ENCODE measurements at places on chromosomes 6 and 20. TPM values are rescaled to one million over a fixed set of nuclear protein-coding genes. Genes with fewer than 3 reads are reported as not detected.

The ACTL10 gene
- not detected for total RNA-seq

The HUS1B gene
- total RNA-seq: not detected

GRCh38 chr6:109474995-109475394, 8.0 kb downstream of the ZBTB24 start:
- H3K4me1 ChIP-seq: peaks cover 28% of the 10 kb centered on the region
- peaks cover 92% of the 10 kb centered on the region for H3K36me3 ChIP-seq
- H3K4me3 ChIP-seq: no peak overlapping the region
- DNase-seq: no peak
- no peaks in the 10 kb centered on the region for H3K27me3 ChIP-seq
- H3K27ac ChIP-seq: no peak overlapping the region

DNA sequence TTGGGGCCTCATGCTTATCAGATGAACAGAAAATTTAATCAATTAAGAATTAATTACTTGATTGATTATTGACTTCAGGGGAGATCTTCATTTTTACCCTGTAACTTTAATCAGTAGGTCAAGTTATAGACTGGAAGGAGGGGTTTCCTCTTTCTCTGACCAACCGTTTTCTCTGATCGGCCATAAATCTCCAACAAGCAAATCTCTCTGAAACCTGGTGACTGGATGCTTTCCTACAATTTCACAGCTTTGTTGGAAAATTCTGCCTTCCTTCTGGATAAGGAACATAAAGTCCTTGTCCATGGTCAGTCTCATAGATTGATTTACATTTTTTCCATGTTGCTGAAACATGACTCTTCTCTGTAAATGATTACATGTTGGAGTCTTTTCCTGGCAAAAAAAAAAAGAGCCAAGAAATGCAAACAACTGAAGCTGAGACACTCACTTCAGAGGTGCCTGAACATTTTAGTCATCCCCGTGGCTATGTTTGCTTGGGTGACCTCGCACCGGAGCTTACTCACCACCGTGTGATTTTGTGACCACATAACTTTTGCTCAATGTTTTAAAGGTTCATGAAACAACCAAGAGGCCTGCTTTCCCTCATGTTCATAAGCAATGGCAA, 31.0 kb downstream of the IRF4 start:
- no peak overlapping the region for H3K4me3 ChIP-seq
- DNase-seq: peak; percentile 71
- no peaks in the 10 kb centered on the region for H3K36me3 ChIP-seq
- 0 out of 2 replicates have a peak overlapping the region, but pooled peaks have one; percentile 12 for H3K27ac ChIP-seq

GRCh38 chr6:7108964-7109836, 1.4 kb downstream of the RREB1 start:
- peaks cover 17% of the 10 kb centered on the region for H3K4me1 ChIP-seq
- H3K36me3 ChIP-seq: peaks cover 12% of the 10 kb centered on the region
- DNase-seq: peak; percentile 42

DNA sequence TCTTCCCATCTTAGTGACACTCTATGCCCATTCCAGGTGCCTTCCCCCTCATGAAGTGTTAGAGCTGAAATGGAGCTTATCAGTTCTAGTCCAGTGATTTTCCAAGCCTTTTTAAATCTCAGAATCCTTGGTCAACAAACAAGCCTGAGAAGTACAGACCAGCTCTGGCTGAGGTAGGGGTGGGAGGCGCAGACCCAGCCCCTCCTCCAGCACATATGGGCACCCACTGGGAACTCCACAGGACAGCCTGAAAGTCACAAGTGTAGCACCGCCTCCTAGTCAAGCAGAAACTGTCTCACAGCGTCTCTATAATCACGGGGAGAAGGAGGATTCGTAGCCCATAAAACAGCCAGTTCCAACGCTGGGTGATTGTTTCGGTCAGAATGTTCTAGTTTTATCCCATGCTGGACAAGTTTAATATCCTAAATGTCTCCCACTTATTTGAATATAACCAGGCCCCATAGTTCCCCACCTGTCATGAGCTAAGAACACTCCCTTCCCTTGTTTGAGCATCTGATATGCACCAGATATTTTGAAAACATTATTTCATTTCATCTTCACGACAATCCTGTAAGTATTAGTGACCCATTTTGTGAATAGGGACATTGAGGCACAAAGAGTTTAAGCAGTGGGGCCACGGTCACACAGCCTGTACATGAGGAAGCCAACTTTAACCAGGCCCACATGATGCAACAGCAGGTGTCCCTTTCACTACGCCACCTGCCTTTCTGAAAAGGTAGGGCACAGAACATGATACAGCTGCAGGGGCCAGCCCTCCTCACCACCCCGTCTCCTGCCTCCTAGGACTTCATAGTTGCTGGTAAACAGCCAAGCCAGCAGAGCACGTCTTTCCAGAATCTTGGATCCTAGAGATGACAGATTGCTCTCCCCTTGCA, 40.1 kb downstream of the TRAF3IP2 start:
- H3K27ac ChIP-seq: no peak overlapping the region
- H3K4me1 ChIP-seq: peaks cover 57% of the 10 kb centered on the region
- DNase-seq: no peak
- H3K27me3 ChIP-seq: no peaks in the 10 kb centered on the region
- H3K4me3 ChIP-seq: no peak overlapping the region
- H3K36me3 ChIP-seq: peaks cover 86% of the 10 kb centered on the region

The ZNF217 gene
- total RNA-seq: 7.7 TPM
